Left ventricle myocardium inferior (tissue), 1 donor: ENCODE measurements at places on chromosomes 4 and X. TPM values are rescaled to one million over a fixed set of nuclear protein-coding genes. Genes with fewer than 3 reads are reported as not detected.

DNA sequence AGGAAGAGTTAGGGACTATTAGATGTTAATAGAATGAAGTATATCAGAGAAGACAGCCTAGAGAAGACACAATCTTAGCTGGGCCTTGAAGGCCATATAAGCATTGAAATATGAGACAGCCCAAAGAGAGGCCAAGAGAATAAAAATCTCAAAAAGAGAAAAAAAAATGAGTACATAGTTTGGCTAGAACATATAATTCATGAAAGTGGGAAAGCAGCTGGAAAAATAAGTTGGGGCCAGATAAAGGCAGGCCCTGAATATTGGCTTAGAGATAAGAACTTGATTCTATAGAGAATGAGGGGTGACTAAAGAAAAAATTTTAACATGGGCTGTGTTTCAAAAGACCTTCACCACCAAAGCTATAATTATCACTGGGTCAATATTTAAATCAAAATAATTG lies 7.4 kb upstream of the UTP3 start:
- DNase-seq = no peak
- no peaks in the 10 kb centered on the region for H3K4me1 ChIP-seq
- no peaks in the 10 kb centered on the region for H3K27me3 ChIP-seq
- H3K27ac ChIP-seq = no peak overlapping the region
- no peaks in the 10 kb centered on the region for H3K36me3 ChIP-seq

Gene CT83
- total RNA-seq = not detected

DNA sequence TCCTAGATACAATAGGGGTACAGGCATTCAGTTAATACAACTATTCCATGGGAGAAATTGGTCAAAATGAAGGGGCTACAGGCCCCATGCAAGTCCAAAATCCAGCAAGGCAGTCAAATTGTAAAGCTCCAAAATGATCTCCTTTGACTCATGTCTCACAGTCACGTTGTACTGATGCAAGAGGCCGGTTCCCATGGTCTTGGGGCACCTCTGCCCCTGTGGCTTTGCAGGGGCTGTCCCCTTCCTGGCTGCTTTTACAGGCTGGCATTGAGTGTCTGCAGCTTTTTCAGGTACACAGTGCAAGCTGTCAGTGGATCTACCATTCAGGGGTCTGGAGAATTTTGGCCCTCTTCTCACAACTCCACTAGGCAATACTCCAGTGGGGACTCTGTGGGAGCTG lies 12.5 kb upstream of the ASIC5 start:
- no peaks in the 10 kb centered on the region for H3K36me3 ChIP-seq
- no peak overlapping the region for H3K27ac ChIP-seq
- H3K27me3 ChIP-seq = no peaks in the 10 kb centered on the region
- H3K4me1 ChIP-seq = no peaks in the 10 kb centered on the region
- no peak overlapping the region for H3K4me3 ChIP-seq

- DNase-seq = no peak
- H3K27me3 ChIP-seq = no peaks in the 10 kb centered on the region
- H3K27ac ChIP-seq = no peak overlapping the region
- H3K4me1 ChIP-seq = no peaks in the 10 kb centered on the region
- H3K4me3 ChIP-seq = no peak overlapping the region
- no peaks in the 10 kb centered on the region for H3K36me3 ChIP-seq
These were observed 355.4 kb upstream of the CPEB2 start for GRCh38 chr4:14646831-14647230.

DNA sequence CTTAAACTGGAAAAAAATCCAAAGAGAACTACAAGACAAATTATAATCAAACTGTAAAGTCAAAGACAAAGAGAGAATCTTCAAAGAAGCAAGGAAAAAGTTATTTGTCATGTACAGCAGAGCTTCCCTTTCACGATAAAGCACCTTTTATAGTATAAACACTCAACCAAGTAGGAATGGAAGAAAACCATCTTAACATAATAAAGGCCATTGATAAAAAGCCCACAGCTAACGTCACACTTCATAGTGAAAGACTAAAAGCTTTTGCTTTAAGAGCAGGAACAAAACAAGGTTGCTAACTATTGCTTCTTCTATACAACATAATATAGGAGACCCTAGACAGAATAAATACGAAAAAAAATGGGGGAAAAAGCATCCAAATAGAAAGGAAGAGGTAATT lies 595.7 kb upstream of the POU3F4 start:
- no peak overlapping the region for H3K4me3 ChIP-seq
- no peaks in the 10 kb centered on the region for H3K27me3 ChIP-seq
- H3K36me3 ChIP-seq = no peaks in the 10 kb centered on the region
- no peak overlapping the region for H3K27ac ChIP-seq
- no peak for DNase-seq
